ENCODE measurements at places on chromosomes 13 and 19.

- no peak for DNase-seq
Measured at GRCh38 chr13:112686364-112686763, 3.5 kb upstream of the ATP11A start.

GRCh38 chr13:52903320-52903719 is 54.9 kb upstream of the PCDH8 start:
- no peak for DNase-seq

DNA sequence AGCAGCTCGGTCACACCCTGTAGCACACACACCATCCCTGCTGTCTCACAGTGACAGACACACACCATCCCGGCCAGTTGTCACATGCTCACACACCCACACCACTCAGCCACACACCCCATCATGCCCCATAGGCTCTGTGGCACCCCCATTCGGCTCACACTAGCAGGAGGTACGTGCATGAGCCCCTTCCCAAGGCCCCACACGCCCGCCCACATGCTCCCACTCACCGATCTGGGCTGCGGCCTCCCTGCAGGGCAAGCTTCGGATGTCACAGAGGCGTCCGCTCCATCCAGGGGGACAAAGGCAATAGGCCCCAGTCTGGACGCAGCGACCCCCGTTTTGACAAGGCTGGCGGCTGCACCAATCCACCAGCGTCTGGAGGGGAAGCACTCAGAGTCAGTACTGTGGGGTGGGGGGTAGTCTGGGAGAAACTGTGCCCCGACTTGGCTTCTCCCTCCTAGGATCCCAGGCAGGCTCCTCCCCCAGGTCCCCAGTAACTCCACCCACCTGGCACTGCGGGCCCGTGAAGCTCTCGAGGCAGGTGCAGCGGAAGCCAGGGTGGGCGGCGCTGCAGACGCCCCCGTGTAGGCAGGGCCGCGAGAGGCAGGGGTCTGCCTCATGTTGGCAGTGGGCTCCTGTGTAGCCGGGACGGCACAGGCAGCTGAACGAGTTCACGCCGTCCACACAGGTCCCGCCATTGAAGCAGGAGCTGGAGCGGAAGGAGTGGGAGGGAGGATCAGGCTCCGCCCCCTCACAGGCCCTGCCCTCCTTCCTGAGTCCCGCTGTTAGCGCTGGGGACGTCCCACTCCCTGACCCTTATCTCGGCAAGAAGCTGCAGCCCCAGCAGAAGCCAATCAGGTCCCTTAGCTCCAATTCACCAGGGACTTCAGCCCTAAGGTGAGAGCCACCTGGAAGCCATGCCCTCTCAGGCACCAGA is 20.1 kb downstream of the NOTCH3 start:
- DNase-seq, result no peak

DNA sequence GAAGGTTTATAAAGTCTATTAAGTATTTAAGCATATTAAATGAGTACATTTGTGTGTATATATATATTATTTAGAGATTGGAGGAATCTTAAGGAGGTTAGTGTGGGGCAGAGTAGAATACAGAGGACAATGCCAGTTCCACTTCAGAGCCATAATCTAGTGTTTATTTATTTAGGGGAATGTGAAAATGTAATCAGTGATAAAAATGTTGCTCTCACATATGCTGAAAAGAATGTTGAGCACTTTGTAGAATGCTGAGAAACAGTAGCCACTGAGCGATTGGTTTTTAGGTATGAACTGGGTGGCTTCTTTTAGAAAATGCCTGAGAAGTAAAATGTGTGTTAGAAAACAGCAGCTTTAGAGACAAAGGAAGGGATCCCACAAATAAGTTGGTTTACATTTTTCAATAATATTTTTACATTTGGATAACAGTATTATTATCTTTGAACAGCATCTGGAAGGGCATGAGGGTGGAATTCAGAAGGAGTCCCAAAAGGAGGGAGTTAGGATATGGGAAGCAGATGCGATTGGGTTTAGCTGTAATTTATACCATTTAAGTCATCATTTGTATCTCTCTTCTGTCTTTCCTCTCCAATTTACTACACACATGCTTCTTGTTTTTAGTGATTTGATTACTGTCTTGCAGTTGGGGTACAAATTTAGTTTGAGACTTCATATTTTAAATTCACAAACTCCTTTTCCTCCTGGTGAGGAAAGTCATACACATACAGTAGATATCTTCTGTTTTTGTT is 68.6 kb downstream of the NDFIP2 start:
- no peak for DNase-seq

- no peak for DNase-seq
Measured at GRCh38 chr13:113667771-113668490, 912 bp downstream of the GRK1 start.

DNA sequence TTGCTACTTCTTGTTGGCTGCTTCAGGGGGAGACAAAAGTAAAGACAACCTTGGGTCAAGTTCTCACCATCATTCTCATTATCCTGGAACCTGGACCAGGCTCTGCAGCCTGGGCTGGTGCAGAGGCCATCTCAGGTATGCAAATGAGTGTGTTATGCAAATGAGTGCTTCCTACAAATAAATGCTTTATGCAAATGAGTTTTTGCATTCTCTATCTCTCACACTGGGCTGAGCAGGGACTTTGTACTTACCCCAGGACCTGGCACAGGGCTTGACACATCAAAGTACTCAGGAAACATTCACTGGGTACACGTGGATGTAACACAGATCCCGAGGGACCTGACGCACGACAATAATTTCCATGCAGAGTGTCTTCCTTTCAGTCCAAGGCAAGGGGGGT is 103.0 kb downstream of the DNAJC15 start:
- no peak for DNase-seq

GRCh38 chr19:12527034-12527836 is 24.0 kb downstream of the ZNF564 start:
- DNase-seq, result no peak

- no peak for DNase-seq
Measured at GRCh38 chr13:27472941-27473340, 22.6 kb upstream of the MTIF3 start.

DNA sequence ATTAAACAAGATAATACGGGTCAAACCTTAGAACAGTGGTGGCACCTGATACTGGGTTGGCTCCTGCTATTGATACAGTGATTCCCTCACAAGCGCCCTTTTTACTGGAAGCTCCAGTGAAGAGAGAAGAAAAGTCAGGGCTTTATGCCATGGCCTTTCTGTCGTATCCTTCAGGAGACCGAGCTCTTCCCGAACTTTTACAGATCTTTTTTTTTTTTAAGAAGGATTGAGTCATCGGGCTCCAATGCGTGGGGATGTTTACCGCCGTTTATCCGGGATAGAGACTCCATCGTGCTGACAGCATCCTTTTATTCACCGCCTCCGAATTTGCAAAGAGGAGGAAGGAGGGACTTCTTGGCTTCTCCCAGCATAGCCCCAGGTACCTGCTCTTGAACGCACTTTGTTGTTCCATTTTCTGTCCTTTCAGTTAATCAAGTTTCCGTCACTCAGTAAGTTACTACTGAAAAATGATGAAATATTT is 574 bp downstream of the ZNF227 start:
- DNase-seq, result no peak

DNA sequence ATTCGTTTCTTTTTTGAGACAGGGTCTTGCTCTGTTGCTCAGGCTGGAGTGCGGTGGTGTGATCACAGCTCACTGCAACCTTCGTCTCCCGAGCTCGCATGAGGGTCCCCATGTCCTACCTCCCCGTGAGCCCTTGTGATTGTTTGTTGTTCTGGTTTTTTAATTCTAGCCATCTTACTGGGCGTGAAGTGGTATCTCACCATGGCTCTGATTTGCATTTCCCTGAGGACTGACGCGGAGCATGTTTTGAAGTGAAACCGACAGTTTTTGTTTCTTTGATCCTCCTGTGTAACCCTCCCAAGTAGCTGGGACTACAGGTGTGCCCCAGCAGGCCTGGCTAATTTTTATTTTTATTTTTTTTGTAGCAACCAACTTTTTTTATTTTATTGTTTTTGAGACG is 21.7 kb downstream of the GNG7 start:
- no peak for DNase-seq

DNA sequence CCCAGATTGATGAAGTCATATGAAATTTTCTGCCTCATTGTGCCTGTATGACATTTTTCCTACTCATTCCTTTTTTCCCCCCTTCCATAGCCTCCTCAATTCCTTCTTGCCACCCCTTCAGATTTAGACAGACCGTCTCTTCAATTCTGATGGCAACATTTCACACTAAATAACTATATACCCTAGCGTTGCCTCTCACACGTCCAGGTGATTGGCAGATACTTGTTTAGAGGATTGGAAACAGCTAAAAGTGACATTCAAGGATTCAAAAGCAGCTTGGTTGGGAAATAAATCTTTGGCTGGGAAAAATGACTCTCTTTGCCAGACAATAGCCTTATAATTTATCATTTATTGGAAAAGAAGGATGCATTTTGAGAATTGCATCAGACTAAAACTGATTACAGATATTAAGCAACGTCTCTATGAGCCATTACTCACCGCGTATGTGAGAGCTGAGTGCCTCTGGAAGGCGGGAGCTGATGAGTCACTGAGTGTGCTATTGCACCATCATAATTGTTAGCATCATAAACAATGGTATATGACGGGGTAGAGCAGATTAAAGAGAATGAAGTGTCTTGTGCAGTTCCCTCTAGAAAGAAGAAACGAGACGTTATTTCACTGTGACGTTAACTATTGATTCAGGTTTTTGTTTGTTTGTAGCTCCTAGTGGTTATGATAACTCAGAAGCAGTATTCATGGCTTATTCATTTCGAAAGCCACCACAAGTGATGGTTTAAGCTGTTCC is 61.1 kb upstream of the FAM216B start:
- DNase-seq, result no peak

DNA sequence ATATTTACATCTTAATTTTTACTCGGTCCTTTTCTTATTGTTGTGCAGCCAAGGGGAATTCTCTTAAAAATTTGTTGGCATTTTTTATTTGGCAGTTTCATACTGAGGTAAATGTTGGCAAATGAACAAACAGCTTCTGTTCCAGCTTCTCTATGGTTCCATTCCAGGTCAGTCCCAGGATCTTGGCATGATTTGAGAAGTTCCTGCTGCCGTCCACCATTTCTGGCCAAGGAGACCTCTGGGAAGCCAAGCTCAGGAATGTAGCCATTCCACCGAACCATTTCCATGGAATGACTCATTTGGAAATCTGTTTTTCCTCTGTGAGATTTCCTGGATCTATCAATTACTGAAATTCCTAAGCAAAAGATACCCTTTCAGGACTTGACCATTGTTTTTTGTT is 43.9 kb downstream of the SLC10A2 start:
- DNase-seq, result no peak

GRCh38 chr19:40623403-40624251 is 22.5 kb downstream of the LTBP4 start:
- no peak for DNase-seq

DNA sequence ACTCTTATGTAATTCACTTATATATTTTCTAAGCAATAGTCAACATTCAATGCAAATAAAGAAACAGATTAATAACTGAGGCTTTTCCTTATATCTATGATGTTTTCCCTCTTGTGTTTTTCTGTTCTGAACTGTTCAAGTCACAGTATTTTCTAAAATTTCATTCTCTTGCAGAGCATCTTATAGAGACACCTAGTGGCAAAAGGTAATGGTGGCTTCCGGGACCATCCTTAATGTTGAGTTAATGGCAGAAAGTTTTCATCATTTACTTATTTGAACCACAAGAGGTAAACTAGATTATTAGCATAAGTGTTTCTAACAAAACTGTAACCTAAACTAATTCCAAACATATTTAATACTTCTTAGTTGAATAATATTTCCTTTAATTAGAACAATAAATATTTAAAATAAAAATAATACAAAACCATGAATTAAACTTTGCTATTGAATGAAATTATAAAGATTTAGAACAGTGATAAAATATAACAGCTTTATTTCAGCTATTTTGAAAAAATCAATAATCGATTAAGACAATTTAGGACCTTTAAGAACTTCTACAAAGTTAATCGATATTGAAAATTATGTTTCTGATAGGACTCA is 1.7 kb upstream of the SLITRK5 start:
- DNase-seq, result no peak

- DNase-seq, result no peak
Measured at GRCh38 chr19:50266041-50266440, 62.6 kb downstream of the MYH14 start.

DNA sequence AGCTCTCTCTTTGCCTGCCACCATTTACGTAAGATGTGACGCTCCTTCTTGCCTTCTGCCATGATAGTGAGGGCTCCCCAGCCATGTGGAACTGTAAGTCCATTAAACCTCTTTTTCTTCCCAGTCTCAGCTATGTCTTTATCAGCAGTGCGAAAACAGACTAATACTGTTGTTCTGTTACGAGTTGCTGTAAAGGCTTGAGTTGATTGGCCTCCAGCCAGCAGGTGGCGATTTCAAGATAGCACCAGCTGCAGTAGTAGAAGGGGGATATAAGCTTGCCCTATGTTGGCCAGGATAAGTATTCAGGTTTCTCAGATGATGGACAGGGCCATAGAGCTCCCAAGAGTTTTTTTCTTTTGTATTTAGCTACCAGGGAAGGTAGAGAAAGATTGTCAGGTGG is 385.5 kb downstream of the MZT1 start:
- DNase-seq, result no peak

DNA sequence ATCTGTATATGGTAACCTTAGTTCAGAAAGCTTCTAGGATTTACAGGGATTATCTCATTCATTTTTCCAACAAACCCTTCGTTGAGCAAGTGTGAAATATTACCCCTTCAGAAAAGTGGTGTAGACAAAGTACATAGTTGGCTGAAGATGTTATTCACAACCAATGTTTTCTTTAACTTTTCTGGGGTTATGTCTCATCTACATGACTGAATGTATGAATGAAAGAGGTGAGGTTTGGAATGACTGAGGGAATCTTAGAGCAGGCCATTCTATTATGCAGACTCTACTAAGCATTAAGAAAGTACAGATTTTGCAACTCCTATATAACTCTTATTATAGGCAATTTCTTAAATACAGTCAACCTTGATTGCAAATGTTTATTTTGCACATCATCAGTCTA is 167.2 kb downstream of the NDFIP2 start:
- no peak for DNase-seq

GRCh38 chr13:47474839-47475238 is 526.2 kb downstream of the SUCLA2 start:
- DNase-seq, result no peak

GRCh38 chr19:39155114-39155700 is 29.6 kb downstream of the PAK4 start:
- no peak for DNase-seq

DNA sequence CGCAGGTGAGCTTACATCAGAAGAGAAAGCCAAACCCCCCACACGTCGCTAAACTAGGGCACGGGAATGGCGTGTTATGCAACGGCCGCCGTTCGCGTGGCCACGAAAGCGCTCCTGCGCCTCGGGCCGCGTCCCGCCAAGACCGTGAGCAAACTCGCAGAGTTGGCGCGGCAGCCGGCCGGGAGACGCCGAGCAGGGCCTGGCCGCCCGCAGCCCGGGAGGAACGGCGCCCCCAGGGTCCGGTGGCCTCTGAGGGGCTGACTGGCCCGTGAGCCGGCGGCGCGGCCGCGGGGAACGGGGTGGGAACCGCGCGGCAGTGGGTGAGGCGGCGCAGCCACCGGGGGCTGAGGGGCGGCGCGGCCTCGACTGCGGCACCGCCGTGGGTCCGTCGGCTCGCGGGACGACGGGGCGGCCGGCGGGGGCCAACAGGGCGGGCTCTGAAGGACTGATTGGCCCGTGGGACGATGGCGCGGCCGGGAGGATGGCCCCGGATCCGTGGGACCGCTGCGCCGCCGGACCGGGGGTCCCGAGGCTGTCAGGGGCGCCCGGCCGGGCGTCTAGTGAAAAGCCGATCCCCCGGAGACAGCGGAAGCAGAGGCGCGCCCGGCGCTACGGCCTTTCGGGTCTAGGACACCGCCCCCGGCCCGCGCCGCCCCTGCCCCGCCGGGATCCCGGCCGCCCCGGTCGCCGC is 903 bp downstream of the LATS2 start:
- DNase-seq, result no peak
